ENCODE measurements at places on chromosomes 1 and 21.

- DNase-seq, result no peak
These were observed 40.0 kb upstream of the ZNF648 start for GRCh38 chr1:182101415-182102042.

DNA sequence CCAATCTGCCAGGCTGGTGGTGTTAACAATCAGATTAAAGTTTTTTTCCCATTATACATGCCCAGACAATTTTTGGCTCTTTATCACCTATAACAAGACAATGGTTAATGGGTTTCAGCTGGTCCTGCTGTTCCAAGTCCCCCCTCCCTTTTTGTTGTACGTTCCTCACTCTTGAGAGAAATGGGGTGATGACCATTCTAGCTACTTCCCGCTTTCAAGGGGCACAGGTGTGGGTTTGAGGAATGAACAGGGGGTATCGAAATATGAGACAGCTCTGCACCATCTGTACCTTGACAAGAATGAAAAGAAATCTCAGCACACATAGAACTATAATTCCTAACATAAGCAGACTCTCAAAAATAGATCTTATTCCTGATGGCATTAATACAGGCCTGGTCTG lies 326.8 kb downstream of the PTPRU start:
- DNase-seq, result no peak

- DNase-seq, result no peak
These were observed 272.9 kb upstream of the TMEM51 start for GRCh38 chr1:14880456-14881316.

DNA sequence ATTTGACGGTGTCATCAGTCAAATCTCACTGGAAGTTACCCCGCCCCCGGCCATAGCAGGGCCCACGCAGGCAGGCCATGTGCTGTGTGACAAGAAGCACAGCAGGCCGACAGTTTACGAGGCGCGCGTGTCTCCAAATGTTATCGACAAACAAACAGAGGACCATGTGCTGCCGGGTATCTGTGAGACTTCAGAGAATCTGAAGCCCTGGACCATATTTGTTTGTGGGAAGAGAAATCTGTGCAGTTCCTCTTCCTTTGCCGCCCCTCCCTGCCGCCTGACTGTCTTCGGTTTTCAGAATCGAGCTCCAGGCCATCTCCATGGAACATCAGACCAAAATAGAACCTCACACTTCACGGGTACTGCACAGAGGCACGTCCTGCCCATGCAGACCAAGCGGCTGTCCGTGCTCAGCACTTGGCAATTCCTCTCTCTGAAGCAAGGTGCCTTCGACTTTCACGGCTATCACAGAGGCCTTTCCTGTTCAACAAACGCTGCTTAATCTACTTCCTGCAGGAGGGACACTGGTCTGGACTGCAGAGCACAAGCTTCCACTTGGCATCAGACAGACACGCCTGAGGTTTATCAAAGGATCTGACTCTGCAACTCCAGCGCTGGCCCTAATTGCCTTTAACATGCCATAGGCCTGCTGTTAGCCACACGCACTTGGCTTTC lies 135.7 kb upstream of the KRTAP19-8 start:
- DNase-seq, result no peak

DNA sequence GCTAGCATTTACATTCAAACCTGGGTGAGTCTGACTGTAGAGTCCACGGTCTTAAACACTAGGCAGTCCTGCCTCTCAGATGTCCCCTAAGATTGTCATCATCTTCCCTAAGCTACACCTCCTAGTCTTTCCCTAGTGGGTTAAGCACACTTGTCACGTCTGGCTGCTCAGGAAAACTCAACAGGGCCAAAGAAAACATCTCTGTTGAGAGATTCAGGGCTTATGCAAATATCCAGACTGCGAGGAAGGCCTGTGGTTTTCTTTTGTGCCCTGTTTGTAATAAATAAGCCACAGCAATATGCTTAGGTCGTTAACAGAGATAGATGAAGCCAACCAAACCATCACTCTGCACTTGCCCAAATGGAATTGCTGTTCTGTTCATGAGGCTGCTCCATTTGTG lies 472.6 kb upstream of the DEPDC1 start:
- DNase-seq, result no peak

GRCh38 chr1:239819096-239819495 lies 272.6 kb upstream of the FMN2 start:
- no peak for DNase-seq

DNA sequence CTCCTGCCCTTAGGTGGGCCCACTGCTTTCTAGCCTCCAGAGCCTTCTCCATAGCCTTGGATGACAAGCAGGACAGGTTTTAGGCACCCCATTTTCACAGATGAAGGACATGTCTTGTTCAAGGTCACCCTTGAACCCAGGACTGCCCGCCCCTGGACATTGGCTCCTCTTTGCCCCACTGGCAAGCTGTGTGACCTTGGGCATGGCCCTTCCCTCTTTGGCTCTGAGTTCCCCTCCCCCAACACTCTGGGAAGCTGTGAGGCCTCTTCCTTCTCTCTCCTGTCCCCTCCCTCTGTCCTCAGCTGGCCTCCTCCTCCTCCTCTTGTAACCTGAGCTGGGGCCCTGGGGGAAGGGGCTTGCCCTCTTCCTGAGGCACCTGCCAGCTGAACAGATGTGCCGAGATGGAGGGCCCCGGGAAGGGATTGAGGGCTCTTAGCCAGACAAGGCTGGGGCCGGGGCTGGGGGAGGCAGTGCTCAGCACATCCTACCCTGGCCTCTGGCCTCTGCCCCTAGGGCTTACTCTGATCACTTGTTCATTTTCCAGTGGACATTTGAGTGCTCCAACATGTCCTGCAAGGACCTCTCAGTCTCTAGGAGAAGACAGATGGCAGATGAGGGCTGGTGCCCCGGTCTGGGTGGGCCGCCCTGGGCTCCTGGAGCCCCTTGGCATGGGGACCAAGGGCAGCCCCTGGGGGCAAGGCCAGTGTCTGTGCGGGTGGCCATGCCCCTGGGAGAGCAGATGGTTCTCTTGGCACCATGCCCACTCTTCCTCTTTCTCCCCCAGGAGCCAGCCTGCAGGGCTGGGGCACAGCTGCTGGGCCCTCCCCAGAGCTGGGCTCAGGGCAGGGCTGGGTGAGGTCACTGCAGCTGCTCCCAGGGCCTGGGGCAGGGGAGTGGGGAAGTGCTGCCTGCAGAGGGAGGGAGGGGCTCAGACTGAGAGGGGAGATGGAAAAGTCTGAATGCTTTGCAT lies 10.7 kb downstream of the FOXO6 start:
- DNase-seq, result no peak

- DNase-seq, result no peak
These were observed 71.6 kb upstream of the GREM2 start for GRCh38 chr1:240683576-240683975.

GRCh38 chr1:53468374-53468773 lies 9.2 kb downstream of the DMRTB1 start:
- DNase-seq, result no peak

- peak; percentile 65 for DNase-seq
These were observed 9.0 kb downstream of the IGSF9 start for GRCh38 chr1:159936273-159936904.

DNA sequence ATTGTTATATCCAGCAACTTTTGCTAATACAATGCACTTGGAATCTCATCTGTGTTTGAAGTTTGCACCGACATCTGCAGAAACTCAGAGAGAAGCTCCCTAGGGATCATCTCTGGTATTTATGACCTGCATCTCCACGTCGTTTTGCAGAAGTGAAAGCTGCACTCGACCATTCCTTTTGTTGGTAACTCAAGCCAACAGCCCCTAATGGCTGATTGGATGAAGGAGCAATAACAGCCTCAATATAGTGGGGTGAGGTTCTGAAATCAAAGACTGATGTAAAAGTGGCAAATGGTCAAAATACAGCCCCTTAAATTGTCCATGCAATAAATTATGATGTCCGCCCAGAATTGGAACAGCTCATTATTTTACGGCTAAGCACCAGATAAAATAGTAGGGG lies 344.2 kb upstream of the KAZN start:
- DNase-seq, result no peak

- no peak for DNase-seq
These were observed 204.6 kb downstream of the PTBP2 start for GRCh38 chr1:96926176-96926575.

- DNase-seq, result no peak
These were observed 41.2 kb downstream of the TRIM11 start for GRCh38 chr1:228365271-228366061.

- DNase-seq, result no peak
These were observed 34.8 kb upstream of the TENT5C start for GRCh38 chr1:117570988-117571409.

GRCh38 chr1:228120857-228121489 lies 11.9 kb upstream of the MRPL55 start:
- no peak for DNase-seq

- no peak for DNase-seq
These were observed 59.2 kb downstream of the NPHP4 start for GRCh38 chr1:5933050-5933449.

DNA sequence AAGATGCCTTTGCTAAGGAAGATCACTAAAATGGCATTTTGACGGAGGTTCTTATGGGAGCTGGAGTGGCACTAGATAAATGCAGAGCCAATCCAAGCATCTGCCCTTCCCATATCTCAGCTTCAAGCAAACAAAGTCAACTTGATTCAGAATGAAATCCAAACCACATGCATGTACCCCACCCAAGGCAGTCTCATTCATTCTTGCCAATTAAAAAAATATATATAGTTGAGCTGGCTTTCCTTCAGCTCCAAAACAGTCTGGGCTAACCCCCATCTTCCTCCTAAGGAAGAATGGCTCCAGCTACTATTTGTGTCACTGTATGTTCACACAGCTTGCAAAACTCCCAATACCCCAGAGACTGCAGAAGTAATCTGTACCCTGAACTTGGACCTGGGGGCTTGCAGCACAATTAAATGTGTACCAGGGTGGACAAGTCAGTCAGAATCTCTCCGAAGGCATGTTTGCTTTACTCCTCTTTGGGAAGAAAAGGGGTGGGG lies 35.4 kb downstream of the GPR3 start:
- DNase-seq, result no peak

Measured in GM18507 (cell line).